Right renal pelvis (tissue), 4 donors: ENCODE measurements at places on chromosomes 11 and 22.

DNA sequence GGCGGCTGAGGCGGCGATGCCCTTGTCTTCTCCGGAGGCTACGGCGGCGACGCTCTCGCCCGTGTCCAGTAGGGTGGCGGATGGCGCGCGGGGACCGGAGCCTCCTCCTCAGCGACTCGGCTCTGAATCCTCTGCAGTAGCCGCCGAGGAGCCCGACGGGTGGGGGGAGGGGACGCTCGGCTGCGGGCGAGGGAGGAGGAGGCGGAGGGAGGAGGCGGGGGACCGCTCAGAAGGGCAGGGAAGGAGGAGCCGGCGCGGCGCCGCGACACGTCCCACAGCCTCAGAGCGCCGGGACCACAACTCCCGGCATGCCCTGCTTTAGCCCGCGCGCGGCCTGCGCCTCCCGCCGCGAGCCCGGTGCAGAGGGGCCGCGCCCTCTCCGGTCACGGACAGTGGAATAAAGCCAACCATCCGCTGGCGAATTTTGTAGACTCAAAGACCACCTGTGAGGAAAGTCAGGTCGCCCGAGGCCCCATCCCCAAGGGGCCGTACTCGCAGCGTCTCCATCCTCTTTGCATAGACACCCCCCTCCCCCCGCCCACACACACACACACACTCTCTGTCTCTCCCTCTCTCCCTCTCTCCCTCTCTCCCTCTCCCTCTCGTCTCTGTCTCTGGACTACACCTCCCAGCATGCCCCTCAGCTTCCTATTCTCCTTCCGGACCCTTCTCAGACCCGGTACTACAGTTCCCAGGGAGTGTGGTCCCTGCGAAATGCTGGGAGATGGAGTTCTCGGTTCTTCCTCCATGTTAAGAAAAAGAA, at the start of gene FAM168A:
Gene FAM168A (minus strand): TSS at position 157 of the 763 bp plus-strand sequence. CDS start 129,638 bp downstream, outside the sequence.
- DNase-seq, result peak; percentile 93

- DNase-seq, result no peak
These were observed 1491.9 kb downstream of the TBC1D22A start for GRCh38 chr22:48254311-48254873.

DNA sequence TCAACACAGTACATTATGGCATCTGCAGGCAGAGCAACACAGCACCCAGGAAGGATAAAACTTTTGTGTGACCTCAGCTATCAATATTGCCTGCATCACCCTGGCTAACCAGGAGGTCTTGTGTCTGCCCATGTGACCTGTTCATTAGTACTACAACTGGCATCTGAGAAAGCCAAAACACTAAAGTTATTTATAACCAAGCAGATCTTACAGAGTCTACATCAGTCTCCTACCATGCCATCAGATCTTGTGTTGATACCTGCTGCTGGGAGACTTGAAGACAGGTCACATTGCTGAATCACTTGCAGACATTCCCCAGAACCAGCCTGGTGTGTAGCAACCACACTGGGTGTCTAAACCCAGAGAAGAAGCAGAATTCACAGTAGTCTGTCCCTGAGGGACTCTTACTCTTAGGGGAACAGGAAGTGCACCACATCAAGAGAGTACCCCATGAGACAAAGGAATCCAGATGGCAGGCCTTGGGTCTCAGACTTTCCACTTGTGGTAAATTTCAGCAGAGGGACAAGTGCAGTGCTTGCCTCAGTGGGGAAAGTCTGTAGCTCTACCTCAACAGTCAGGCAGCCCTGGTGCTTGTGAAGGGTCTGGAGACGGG, 7.0 kb downstream of the OR9G1 start:
- no peak for DNase-seq

GRCh38 chr22:42170946-42171345, 40.3 kb upstream of the CYP2D6 start:
- no peak for DNase-seq

- DNase-seq, result no peak
These were observed 25.5 kb downstream of the CTTN start for GRCh38 chr11:70423523-70424505.

- DNase-seq, result no peak
These were observed 482.6 kb downstream of the MIAT start for GRCh38 chr22:27139935-27140511.

GRCh38 chr11:2860636-2861035, 24.9 kb downstream of the CDKN1C start:
- DNase-seq, result no peak
